ENCODE measurements at places on chromosomes 1 and 21.

- DNase-seq = no peak
Observed at GRCh38 chr1:68294367-68295066, 62.2 kb upstream of the WLS start.

DNA sequence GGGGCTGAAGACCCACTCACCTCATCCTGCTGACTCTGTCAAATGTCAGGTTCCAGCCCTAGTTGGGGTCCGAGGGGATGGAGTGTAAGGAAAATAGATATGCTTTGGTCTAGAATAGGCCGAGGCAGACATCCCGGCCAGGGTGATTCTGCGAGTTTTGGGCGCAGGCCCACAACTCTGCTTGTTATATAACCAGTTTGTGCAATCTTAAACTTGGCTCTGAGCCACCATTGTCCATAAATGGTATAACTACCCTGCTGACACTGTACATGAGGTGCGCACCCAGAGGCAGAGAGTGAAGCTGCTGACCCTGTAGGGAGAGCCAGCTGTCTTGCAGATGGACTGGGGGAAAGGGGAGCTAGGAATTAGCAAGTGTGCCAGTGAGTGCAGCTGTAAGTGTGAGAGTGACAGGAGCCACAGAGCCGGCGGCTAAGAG lies 1388.8 kb downstream of the AMY1C start:
- no peak for DNase-seq

DNA sequence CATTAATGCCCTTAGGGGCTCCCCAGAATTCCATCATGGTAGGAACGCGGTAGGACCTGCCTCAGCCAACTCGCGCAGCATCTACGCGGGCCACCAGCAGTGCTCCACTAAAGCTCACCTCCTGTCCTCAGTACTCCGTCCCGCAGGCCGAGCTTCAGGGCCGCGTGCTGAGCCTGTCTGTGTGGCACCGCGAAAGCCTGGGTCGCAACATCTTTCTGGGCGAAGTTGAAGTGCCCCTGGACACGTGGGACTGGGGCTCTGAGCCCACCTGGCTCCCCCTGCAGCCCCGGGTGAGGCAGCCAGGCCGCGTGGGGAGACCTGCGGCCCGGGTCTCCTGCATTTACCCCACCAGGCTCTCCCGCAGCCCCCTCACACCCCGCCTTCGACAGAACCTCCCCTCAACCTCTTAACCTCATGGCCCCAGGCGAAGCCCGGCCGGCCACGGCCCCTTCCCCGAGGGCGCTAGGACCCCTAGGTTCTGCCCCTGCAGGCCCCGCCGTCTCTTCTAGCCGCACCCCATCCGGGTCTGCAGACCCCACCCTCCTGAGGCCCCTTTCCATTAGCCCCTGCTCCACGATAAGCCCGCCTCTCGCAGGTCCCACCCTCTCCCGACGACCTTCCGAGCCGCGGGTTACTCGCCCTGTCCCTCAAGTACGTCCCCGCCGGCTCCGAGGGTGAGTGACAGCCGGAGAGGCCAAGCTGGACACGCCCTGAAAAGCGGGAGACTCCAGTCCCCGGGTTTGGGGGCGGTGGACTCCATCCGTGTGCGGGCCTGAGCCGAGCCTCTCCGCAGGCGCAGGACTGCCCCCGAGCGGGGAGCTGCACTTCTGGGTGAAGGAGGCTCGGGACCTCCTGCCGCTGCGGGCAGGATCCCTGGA lies 9.1 kb downstream of the SYTL1 start:
- DNase-seq = no peak

GRCh38 chr1:17052641-17053040 lies 1.2 kb downstream of the SDHB start:
- no peak for DNase-seq

DNA sequence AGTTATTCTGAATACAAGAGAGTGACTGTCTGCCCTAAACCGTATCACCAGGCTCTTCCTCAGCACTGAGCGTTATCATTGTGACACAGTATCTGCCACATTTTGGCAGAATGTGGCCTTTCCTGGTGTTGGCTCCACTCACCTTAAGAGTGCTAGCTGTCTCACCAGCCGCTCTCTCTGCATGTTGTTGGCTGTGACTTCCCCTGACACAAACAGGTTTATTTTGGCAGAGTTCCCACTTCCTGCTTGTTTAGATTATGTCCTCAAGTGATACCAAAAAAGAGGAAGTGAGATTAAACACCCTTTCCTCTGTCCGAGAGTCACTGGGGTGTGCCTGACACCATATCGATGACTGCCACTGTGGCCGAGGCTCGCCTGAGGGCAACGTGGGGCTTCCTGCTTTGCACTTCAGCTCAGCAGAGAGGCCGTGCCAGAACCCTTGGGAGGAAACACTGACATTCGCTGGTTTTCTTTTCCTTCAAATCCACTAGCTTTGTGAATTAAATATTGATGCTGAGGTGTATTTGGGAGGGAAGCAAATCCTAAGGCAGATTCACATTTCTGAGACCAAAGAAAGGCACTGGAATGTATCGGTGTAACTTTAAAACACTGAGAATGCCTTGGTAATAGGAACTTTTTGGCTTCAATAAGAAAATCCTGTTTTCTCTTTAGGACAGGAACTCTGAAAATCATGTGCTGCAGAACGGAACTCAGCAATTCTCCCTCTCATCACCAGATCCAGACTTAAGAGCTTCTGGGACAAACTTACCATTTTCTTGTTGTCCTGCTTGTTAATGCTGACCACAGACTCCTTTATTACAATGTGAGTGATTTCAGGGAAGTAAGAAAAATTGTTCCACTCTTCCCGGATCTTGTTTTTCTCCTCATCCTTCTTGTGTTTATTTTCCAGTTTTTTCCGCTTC lies 102.1 kb downstream of the JAK1 start:
- DNase-seq = peak; percentile 92

DNA sequence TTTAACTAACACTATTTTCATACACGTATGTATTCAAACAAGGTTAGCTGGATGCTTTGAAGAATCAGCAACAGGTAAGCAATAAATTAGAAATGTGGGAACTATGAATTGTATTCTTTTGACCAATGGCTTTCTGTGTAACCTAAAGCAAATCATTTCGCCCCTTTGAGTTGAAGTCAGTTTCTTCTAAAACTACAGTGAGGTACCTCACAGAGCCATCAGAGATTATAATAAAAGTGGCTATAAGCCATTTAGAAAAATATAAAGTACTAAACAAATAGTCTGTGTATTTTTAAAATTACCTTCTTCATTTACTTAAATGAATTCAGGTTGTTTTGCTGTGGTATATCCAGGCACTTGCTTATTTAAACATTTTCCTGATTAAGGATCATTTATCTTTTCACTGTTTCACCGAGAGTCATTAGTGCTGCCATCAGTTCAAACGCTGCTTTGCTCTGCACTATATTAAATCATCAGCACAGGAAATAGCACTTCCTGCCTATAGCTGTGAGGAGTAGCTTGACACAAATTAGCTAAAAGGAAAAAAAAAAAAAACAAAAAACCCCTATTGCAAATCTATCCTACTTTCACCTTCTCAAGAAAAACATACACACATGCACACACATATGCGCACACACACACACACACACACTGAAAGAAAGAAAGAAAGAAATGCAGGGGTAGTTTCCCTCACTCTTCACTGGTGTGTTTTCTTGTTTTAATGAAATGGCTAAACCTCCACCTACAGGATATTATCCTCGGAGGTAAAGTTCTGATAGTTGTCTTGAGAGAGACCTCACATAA lies 39.8 kb upstream of the C1orf105 start:
- no peak for DNase-seq

DNA sequence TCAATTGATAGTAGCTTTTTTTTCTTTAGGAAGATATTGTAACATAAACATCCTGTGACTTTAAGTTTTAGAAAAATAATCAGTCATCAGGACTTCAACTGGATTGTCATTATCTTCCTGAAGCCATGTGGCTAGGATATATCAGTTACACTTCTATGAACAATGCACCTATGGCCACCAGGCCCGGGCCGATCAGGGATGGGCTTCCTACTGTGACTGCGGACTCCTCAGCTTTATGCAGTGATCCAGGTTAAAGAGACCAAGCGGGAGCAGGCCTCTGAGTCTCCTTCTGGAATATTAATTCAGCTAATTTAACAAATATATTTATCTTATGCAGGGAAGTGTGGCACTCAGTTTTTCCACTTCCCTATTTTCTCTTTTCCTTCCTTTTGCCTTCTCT lies 200.6 kb downstream of the ADGRL2 start:
- DNase-seq = no peak

- DNase-seq = peak; percentile 3
Observed at GRCh38 chr1:55539652-55540512, 324.7 kb upstream of the USP24 start.

DNA sequence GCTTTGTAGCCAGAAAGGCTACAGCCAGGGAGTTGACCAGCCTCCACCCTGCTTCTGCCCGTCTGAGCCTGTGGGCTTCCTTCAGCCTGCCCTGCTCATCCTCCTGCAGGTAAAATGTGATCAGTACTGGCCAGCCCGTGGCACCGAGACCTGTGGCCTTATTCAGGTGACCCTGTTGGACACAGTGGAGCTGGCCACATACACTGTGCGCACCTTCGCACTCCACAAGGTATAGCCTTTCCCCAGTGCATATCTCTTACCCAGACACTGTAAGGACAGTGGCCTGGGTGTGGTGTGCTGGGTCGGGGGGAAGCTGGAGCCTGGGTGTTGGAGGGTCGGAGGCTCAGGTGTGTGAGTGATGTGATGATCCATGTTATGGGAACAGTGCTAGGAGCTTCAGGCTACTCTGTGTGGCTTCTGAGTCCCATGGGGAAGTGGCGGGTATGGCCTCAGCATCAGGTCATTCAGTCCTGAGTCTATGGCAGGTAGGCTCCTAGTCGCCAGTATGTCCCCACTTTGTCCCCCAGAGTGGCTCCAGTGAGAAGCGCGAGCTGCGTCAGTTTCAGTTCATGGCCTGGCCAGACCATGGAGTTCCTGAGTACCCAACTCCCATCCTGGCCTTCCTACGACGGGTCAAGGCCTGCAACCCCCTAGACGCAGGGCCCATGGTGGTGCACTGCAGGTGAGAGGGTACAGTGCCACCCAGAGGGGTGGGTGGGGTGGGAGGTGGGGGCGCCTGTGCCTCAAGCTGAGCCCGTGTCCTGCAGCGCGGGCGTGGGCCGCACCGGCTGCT lies 31.2 kb upstream of the KDM4A start:
- no peak for DNase-seq

DNA sequence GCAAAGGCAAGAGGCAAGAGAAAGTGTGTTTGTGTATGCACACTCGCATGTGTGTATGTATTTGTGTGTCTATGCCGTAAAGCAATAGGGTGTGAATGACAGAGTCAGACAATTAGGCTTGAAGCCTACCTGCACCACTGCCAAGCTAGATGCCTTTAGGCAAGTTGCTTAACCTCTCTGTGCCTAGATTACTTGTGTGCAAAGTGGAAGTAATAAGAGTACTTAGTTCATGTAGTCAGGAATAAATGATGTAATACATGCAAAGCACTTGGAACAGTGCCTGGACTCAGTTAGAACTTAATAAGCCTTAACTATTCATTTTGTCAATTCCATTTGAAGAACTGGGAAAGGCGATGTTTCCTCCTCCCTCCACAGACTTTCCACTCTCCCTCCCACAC lies 31.7 kb downstream of the LAMB3 start:
- no peak for DNase-seq
